ENCODE measurements at places on chromosomes 7 and 10.

GRCh38 chr10:73366381-73367298 lies 8.0 kb upstream of the CFAP70 start:
- DNase-seq = no peak

- DNase-seq = no peak
These were observed 79.4 kb downstream of the VWC2 start for GRCh38 chr7:49852619-49853462.

GRCh38 chr7:144009361-144009760 lies 9.2 kb downstream of the OR6B1 start:
- DNase-seq = no peak

DNA sequence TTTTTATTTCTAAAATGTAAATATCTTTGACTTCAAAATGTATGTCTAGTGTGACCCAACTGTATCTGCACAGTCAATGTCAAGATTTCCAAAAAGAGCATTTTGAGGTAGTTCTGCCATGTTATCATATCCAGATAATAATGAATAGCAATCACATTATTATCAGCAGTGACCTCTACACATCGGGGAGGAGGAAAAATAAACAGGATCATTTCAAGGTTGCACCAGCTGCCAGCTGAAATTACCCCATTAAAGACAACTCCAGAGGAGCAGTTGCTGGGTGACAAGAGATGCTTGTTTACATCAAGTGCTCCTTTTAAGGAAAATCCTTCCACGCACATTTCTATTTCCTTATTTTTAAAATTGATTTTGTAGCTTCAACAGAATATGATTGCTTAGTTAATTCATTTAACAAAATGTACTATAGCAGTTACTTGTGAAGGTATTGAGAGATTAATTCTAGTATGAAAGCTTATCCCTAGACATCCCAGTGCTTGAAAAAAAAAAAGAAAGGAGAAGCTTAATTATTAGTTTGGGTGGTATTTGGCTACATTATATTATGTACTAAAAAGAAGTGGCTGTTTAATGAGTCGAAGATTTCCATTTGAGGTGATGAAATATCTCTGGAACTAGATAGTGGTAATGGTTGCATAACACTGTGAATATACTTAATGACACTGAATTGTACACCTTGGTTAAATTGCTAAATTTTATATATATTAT lies 19.3 kb upstream of the SLC35G1 start:
- no peak for DNase-seq

- no peak for DNase-seq
These were observed 118.5 kb downstream of the VTI1A start for GRCh38 chr10:112565434-112566053.

DNA sequence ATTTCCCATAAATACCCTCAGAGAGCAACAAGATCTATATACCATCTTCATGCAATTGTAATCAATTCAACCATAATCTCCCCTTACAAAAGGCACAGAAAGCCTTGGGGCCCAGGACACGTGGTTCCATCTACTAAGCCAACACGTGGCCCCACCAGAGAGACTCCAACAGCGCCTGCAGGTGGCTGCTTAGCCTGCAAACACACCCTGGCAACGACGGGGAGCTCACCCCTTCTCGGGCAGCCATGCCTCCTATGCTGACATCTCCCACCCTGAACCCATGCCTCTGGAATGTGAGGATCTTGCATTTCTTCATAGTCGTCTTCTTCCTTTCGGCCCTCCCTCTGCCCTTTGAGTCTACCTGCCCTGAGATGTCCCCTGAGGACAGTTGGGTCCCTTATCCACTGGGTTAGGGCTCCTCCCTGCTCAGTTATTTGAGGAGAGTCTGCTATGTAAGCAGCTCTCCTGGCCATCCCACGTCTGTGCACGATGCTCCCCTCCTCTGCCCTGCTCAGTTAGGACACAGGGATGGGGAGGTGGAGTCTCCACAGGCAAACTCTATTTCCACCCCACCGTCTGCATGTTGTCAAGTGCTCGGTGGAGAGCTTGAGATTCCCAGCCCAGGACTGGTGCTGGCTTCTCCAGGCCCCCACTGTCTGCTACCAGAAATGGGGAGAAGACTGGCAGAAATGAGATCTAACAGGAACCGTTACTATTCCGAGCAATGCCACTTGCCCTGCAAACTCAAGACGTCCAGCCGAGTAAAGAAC lies 36.5 kb downstream of the EBF3 start:
- DNase-seq = no peak

DNA sequence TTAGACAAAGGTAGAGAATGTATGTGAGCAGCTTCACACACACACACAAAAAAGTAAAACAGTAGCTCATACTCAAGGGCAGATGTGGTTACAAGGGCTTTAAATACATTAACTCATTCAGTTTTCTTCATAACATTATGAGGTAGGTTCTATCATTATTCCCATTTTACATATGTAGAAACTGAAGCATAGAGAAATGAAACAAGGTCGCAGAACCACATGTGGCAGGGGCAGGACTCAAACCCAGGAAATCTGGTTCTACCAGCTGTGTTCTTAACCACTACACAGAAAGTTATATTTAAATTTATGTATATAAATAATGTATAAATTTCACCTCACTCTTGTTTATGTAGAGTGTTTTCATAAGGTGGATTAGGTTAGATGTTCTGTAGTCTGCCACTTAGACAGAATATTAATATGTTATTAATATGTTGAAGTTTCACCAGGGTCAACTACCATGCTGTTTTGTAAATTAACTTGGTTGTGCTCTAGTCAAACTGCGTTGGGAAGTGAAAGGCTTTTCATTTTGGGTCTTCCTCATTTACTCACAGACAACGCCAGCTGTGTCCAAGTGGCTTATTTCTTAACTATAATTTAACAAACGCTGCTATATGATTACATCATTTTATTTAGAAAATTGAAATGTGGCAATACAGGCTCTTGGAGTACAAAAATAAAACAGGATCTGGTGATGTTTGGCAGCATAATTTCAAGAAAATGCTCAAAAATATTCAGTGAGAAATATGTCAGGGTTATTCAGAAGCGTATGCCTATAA lies 138.4 kb downstream of the MDFIC start:
- no peak for DNase-seq

DNA sequence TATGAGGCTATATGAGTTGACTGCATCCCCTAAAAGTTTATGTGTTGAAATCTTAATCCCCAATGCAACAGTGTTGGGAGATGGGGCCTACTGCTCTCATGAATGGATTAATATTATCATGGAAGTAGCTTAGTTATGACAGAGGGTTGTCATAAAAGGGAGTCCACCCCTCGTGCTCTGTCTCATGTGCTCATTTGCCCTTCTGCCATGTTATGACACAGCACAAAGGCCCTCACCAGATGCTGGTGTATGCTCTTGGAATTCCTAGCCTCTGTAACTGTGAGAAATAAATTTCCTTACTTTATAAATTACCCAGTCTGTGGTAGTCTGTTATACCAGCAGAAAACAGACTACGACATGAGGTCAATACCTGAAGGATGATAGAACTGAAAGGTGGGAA lies 17.6 kb upstream of the PANK1 start:
- no peak for DNase-seq

DNA sequence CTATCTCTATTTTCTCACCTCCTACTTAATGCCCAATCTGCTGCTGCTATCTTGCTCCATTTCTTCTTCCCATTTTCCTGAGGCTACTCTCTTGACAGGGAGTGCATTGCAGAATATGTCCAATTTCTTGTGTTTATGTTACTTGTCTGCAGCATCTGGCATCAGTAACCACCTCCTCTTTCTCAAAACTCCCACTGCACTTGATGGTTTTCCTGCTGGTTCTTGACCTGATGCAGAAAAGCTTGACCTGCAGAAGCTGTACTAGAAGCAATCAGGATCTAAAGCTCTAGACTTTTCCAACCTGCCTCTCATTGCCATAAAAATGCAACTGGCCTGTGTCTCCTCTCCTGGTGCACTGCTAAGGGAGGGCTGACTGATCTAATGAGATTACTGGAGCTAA lies 287.8 kb downstream of the ZEB1 start:
- DNase-seq = no peak

GRCh38 chr10:76299501-76299900 lies 868.1 kb downstream of the LRMDA start:
- no peak for DNase-seq

DNA sequence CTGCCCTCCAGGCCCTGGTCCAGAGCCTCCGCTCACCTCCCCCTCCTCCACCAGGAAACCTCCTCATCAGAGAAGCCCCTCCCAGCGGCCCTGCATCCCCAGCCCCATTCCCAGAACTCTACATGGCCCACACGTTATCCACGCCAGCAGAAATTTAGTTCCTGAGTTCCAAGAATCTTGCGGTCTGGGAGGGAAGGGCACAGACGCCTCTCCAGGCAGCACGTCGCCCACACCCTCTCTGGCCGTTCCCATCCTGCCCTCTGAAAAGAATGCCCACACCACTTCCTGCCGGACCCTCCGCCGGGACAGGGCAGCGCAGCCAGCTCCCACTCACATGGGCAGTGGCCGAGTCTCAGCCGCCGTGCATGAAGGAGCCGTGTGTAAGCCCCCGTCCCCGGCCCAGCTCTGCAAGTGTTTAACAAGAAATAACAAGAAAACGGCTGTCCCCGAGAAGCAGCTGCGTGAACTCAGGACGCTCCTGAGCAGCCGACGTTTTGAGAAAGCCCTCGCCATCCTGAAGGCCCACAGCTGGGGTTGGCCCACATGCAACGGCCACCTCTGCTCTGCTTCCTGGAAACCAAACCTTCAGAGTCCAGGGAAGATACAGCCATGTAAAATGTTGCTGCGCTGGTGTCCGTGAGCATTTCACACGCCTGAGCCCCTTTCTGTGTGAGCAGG lies 17.4 kb downstream of the ADGRA1 start:
- DNase-seq = no peak

GRCh38 chr10:113225903-113226302 lies 275.9 kb downstream of the TCF7L2 start:
- no peak for DNase-seq

- DNase-seq = no peak
These were observed 92.1 kb downstream of the SIRT1 start for GRCh38 chr10:67976292-67977245.

DNA sequence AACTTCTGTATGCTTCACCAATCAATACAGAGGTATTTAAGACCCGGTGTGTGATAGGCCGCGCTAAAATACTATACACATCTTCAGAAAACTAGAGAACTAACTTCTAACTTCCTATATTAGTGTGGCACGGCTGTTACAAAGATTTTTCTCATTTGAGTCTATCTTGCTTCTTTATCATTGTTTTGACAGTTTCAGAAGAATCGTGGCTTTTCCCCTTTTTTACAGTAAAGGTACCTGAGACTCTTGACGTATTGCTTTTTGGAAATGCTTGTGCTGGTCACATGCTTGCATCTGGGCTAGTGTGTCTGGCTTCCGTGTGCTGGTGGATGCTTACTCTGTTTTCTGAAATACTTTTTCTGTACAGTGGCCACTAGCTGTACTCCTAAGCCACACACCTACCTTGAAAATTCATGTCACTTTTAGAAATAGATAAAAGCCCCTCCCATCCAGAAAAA lies 12.7 kb downstream of the IKZF1 start:
- DNase-seq = no peak

GRCh38 chr7:131604841-131605279 lies 48.4 kb upstream of the PODXL start:
- no peak for DNase-seq

- no peak for DNase-seq
These were observed 30.6 kb downstream of the PALD1 start for GRCh38 chr10:70508912-70509756.

DNA sequence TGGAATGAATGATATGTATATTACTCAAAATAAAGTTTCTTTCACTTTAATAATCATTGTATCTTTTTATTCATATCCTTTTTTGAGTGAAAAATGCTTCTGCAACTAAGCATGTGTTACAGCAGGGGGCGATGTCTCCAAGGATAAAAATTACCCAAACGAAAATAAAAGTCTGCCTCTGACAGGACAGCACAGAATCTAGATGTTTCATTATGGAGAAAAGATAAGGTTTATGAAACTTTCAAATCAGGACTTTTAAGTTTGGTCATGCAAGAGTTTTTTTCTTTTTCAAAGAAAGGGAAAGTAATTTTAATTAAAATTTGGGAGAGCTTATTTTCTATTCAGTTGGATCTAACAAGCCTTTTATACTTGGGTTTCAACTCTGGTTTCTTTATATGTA lies 48.4 kb downstream of the TES start:
- no peak for DNase-seq

DNA sequence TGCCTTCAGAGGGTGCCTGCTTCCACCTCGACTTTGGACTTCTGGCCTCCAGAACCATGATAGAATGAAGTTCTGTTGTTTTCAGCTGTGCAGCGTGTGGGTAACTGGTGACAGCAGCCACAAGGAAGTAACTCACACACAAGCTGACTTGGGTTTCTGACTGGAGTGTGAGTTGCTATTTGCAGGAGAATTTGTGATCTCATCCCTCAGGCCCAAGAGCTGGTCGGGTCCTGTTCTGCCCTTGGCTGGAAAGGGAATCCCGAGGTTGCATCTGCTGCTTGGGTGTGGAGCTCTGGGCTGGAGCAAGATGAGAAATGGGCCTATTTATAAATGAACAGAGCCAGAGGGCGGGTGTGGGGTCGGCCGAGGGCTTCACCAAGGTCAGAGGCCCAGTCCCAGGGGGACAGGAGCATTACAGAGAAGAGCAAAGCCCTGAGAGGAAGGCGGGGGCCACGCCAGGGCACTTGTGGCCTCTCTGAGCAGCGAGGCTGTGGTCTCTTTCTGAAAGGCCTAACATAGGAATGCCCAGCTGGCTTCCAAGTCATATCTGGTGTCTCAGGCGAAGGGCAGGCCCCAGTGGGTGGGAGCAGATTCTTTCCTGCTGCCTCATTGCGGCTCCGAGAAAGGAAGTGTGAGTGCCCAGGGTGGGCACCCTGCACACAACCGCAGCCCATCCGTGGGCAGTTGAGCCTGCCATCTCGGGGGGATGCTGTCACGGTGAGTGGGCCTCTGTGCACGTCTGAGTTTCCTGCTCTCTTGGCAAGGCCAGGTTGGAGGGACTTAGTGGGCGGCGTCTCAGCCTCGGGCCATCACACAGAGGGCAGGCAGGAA lies 26.5 kb upstream of the C10orf71 start:
- DNase-seq = no peak

DNA sequence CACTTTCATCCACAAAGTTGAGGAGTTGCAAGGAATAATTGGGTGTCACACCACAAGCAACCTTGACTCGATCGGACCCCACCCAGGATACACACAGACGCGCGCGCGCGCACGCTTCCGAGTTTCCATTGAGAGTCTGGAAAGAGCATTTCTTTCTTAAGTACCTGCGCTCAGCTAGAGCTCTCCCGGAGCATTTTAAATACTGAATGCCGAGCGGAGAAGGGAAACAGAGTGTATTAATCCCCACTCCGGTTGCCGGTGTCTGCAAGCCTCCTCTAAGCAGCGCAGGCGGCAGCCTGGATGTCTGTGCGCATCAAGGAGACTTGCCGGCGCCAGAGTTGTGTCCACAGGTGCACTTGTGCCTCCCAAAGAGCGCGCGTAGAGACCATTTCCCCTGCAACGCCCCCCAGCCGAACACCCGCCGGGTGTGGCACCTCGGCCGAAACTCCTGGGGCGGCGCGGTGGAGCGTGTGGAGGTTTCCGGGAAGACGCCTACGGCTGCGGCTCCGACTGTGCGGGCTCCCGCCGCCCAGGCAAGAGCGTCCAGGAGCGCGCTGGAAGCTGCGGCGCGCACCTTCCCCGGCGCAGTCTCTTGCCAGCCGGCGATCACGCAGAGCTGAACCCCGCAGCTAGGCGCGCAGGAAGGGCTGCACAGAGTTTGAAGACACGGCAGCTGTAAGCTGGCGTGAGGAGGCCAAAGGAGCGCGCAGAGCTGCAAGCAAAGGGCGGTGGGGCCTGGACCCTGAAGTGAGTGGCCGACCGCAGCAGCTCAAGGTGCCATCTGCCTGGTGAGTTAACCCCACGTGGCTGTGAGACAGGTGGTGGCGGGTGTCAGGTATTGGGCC lies 1.1 kb upstream of the FEZF1 start:
- DNase-seq = no peak

Data from stimulated activated CD4-positive, alpha-beta T cell treated with anti-CD3 and anti-CD28 coated beads, Interleukin-15, amount 100 ng/mL, for 1 hour (primary cell).